Hematopoietic multipotent progenitor cell treated with erythropoietin and hydrocortisone succinate and interleukin-3 and kit ligand, for 15 days (in vitro differentiated cells): ENCODE measurements at places on chromosomes 5 and 9.

- DNase-seq = no peak
These were observed 93.2 kb downstream of the C5orf15 start for GRCh38 chr5:133875179-133875578.

- DNase-seq = no peak
These were observed 28.7 kb downstream of the SMIM32 start for GRCh38 chr5:136164226-136164625.

- DNase-seq = no peak
These were observed 1860.1 kb upstream of the ACO1 start for GRCh38 chr9:30524311-30524710.

DNA sequence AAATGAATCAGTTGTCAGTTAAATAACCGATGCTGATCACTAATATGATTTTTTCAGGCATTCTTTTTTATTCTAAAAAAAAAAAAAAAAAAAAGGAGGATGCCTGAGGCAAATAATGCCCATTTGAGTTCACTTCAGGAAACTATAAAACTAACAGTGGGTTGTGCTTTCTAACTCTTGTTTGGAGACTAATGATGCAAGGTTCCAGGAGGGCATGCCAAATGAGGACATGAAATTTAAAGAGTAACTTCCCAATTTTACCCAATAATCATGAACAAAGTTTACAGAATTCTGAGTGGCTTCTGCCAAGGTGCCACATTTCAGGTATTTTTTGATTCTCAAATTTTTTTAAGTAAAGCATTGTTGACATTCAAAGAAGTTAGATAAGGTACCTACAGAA lies 41.0 kb downstream of the CEP120 start:
- DNase-seq = no peak

- DNase-seq = no peak
These were observed 15.2 kb upstream of the NEK6 start for GRCh38 chr9:124242331-124243194.

DNA sequence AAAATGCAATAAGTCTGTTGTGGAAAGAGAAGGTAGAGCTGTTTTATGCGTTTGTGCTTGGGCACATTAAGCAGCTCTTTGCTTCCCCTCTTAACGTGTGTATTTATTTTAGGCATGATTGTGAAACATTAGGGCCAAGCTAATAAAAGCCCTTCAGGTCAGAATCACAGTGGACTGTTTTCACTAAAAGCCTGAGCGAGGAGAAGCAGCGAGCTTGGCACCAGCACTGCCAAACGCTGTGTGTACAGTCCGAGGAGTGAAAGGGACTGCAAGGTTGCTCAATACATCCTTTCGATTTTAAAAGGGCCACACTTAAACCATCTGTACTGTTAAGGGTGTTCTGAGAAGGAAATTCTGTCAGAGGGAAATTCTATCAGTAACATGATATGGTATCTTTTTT lies 107.2 kb upstream of the CKMT2 start:
- no peak for DNase-seq

- peak; percentile 61 for DNase-seq
These were observed 5.4 kb downstream of the MRPS27 start for GRCh38 chr5:72314571-72315172.

GRCh38 chr9:17833846-17834245 lies 255.0 kb downstream of the SH3GL2 start:
- DNase-seq = no peak

GRCh38 chr5:39274398-39275085 lies 55.2 kb upstream of the FYB1 start:
- no peak for DNase-seq

DNA sequence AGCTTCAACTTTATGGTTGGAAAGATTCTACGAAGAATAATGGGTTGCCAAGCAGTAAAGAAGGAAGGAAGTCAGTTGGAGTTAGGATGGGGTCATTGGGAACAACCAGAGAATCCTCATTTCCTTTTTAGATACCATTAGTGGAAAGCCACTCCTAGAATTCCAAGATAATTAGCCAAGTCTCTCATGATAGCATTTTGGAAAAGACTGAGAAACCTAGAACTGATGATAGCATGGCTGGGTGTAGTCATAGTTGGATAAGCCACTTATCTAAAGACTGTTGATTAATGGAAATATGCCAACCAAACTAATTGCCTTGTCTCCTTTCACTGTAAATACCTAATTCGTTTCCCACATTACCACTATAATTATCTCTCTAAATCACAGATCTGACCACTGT lies 377.0 kb downstream of the GLIS3 start:
- DNase-seq = no peak

GRCh38 chr9:120413121-120414048 lies 166.6 kb downstream of the CDK5RAP2 start:
- no peak for DNase-seq

DNA sequence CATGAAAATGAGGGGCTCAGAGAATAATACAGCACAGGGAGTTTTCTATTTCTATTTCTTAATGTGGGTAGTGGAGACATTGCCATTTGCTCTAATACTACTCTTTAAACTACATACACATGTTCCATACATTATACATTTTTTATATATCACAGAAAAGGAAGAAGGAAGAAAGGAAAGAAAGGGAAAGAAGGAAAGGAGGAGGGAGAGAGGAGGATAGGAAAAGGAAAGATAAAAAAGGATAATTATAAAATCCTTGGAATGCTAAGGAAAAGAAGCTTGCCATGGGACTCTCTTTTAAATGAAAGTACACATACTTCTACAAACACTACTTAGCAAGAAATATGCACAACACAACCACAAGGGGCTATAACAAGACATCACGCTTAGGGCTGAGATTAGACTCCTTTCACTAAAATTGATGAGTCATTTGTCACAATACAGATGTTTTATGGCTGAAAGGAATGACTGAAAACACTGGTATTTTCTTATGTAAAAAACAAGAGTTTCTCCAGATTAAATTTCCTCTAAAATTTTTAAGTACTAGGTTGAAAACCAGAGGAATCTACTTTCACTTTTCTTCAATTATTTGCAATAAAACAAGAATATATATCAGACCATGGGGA lies 219.8 kb downstream of the ARL15 start:
- peak; percentile 6 for DNase-seq

- DNase-seq = no peak
These were observed 55.8 kb upstream of the TMC1 start for GRCh38 chr9:72465593-72465984.

DNA sequence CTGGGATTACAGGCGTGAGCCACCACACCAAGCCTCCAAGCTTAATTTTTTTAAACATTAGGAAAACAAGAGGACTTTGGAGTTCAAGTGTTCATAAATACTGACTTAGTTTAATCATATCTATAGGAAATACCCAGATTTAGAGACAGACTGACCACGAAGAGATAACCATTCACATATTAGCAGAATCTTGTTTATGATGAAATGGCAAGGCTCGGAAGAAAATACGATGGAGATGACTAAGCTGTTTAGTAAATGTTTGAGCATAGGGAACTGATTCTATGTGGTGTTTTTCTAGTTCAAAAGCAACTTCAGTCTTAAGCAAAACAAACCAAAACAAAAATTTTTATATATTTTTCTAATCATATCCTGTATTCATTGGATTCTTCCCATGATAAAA lies 13.5 kb upstream of the TUSC1 start:
- no peak for DNase-seq

GRCh38 chr5:28603869-28604268 lies 1565.5 kb upstream of the CDH9 start:
- DNase-seq = no peak

DNA sequence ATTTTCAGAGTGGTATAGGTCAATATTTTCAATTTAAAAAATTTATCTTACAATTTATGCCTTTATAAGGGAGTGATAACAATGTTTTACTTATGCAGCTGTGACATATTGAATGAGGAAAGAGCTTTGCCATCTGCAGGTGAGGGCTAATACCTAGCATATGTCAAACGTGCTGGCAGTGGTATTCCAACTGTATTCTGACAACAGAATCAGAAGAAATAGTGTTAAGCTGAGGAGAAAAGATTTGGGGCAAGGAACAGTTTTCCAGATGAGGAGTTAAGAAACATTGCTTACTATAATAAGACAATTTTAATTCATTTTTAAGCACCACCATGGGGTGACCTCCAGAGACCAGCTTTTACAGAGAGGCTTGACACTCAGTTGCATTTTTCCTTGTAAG lies 267.8 kb upstream of the ZNF608 start:
- no peak for DNase-seq

DNA sequence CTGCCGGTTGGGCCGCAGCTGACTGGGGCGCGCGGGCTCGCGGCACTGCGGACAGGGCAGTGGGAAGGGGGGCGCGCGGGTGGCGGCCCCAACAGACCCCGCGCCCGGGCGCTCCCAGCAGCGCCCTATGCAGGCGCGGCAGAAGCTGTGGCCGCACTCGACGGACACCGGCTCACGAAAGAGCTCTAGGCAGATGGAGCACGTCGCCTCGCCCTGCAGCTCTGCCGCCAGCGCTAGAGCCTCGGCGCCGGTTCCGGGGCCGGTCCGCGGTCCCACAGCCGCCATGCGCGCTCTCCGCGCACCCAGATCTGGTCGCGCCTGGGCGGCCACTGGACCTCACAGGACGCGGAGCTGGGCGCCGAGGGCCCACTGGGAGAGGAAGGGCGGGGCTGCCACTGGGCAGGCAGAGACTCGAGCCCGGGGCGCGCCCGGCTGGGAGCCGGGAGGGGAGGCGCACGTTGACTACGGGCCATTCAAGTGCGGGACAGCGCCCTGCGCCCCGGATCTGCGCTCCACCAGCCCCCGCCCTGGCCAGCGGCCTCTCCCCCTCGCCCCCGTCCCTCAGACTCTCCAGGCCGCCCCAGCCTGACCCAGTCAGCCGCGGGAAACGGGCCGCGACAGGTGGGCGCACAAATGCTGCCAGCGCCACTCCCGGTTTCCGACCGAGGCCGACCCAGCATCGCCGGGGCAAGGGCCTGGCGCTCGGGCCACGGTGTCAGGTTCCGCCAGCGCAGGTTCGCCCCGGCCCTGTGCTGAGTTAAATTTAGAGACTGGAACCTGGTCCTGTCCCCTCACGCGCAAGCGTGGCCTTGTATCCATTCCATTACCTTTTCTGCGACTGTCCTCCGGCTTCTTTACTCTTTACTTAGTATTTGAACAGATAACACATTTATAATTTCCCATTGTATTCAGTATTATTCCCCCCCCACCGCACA lies at the start of gene TRIM7:
TSS of gene TRIM7 (minus strand) at position 371 of the 935 bp plus-strand sequence. CDS start at position 285, 86 bp downstream.
- DNase-seq = peak; percentile 22

DNA sequence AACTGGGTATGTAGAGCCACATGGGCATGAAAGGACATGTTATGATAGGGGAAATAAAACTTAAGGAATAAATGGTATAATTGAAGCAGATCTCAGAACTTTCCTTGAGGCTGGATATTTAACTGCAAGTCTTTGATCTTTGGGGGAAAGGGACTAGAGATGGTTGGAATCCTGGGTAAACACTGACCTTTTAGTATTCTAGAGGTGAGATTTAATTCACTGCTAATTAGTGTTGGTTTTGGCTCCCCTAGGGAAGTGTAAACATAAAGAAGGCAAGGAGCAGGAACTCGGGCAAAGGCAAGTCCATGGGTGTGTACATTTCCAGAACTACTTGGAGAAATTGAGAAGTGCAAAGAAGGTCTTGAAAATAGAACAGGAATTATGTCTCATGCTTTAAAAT lies 16.6 kb downstream of the NIM1K start:
- no peak for DNase-seq

DNA sequence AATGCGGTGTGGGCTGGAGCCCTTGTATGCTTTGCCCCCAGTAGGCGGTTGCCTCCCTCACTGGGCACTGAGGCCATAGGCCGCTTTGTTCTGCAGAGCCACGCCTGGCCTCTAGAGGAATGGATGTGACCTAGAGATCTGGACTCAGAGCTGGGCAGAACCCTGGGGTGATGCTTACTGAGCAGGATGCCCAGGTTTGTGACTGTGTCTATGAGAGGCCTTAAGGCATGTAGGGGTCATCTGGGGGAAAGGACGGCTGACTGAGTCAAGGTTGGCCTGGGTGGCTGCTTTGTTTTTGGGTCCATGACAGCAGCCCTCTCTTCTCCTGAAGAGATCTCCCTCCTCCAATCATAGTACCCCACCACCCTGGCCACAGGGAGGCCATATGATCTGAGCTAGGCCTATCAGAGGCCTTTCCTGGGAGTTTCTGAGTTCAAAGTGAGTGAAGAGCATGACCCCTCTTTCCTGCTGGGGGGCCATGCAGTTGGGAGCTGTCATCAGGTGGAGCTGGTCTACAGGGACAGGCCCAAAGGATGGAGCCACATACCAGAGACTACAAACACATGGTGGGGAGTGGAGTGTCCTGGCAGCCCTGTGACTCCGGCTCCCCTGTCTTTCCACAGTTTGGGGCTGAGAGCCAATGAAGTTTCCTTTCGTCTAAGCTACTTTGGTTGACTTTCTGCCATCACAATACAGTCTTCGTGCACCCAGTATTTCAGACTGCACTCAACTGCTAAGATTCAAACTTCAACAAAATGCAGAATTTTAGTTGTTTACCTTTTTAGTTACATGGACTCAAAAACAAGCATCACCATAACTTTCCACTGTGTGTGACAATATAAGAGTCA lies 165.4 kb downstream of the AUH start:
- DNase-seq = no peak

DNA sequence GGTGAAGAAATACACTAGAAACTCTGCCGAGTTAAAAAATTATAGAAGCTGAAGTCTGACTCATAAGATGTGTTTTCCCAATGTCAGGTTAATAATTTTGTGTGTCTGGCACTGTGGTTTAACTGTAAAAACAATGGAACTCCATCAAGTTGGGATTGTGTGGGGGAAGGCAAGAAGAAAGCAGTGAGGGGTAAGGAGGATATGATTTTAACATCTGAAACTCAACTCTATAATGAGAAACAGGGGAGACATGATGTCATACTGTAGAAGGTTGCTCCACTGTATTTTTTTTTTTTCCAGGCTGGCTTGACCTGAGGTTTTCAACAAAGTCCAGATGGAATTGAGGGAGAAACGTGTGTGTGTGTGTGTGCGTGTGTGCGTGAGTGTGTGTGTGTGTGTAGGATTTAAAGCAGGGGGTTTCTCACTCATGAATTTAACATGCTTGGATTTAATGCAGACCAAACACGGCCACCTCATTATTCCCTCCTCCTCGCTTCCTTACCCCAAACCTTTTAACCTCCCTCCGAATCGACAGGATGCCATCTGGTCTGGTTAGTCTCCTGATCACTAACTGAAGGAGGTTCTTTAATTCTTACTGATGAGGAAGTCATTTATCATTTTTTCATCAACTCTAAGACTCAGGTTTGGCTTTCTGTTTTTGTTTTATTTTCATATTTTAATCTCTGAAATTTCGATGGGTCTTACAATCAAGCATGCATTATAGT lies 140.2 kb upstream of the LPAR1 start:
- DNase-seq = no peak

DNA sequence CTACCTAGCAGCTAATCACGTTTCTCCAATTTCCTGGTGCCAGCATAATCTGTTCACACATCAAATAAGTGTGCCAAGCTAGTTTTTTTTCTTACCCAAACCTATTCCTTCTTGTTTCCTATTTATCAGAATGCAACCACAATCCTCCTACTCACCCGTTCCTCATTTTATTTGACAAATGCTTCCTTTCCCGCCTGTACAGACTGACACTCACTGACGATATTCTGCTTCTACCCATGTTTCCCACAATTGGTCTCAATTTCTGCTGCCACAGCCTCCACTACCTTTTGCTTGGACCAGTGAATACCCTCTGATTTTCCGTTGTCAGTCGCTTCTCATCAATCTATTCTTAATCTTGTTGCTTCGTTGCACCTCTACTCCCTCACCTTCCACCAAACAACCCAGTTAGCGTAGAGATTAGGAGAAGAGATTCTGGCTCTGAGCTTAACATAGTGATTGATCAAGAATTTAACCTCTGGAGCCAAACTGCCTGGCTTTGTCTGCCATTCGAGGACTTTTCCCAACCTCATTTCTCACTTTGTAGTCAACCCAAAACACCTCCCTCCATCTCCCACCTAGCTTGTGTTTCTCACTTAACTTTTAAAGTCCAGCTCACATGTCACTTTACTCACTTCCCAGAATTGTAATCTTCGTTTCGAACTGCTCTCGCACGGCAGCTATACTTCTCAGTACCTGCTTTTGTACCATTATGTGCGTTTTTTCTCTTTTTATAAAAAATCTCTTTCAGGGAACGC lies 729 bp upstream of the TMEM38B start:
- no peak for DNase-seq
